Adipose tissue (tissue), 3 donors: ENCODE measurements at places on chromosomes 4 and X. TPM values are rescaled to one million over a fixed set of nuclear protein-coding genes. Genes with fewer than 3 reads are reported as not detected.

The EDNRA gene
- 3.2 TPM for polyA plus RNA-seq

The HERC5 gene
- 3.7 TPM for polyA plus RNA-seq

The AFP gene
- polyA plus RNA-seq, result not detected

The SASH3 gene
- 14.9 TPM for polyA plus RNA-seq

The AFF2 gene
- polyA plus RNA-seq, result 0.13 TPM

The MAGEB2 gene
- not detected for polyA plus RNA-seq

The TLR10 gene
- polyA plus RNA-seq, result 0.18 TPM

The APBB2 gene
- polyA plus RNA-seq, result 36.6 TPM

The MSX1 gene
- 14.7 TPM for polyA plus RNA-seq

The CSAG3 gene
- polyA plus RNA-seq, result not detected

The ANXA10 gene
- 7.9 TPM for polyA plus RNA-seq

The PARM1 gene
- polyA plus RNA-seq, result 9.5 TPM

The ASB12 gene
- polyA plus RNA-seq, result not detected

The DCAF8L1 gene
- not detected for polyA plus RNA-seq

The CCDC110 gene
- polyA plus RNA-seq, result 14.7 TPM

The TMSB15A gene
- polyA plus RNA-seq, result not detected

The GAGE12J gene
- not detected for polyA plus RNA-seq

The RS1 gene
- not detected for polyA plus RNA-seq

The CDS1 gene
- polyA plus RNA-seq, result 2.7 TPM
